CD4-positive, alpha-beta T cell treated with Interleukin-2 at 100 ng/mL for 4 hours (primary cell): ENCODE measurements at places on chromosomes 4 and X.
A peak's percentile ranks its signal among the peaks of the same experiment; 100 is the strongest.

DNA sequence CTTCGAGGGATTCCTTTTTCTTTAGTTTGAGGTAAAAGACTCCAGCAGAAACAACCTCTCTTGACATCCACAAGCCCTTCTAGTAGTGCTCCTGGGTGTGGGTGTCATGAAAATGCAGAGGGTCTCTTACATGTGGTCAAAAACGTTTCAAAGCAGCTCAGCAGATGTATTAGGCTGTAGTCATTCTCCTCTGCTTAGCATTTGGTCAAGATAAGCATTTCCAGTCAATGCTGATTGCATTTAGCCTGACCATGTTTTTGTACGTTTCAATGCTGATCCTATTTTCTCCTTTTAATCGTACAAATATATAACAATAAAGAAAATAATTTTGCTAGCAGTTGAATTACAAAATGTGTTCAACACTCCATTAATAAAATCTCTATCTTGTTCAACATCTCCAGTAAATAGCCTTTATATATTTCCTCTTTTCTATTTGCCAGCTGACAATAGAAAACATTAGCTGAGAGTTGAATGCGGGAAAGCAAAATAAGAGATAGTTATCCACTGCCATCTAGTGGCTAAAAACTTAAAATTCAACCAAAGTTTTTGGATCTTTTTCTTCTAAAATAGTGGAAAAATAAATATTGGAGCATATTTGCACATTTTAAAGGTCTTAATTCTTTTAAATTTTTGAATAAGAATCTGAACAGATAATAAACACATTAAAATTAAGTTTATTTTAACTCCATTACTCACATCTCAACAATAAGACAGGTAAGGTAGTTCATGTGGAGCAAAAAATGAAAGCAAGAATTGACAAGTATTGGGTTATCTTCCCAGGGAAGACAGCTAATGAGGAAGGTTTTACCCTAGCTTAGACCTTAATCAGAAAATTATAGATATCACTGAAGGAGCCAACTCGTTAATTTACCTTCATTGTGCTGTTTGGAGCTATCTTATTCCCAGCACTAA lies 15.2 kb upstream of the PACRGL start:
- peak; percentile 30 for DNase-seq

GRCh38 chr4:108979759-108980158 lies 216.9 kb upstream of the ETNPPL start:
- no peak for DNase-seq

DNA sequence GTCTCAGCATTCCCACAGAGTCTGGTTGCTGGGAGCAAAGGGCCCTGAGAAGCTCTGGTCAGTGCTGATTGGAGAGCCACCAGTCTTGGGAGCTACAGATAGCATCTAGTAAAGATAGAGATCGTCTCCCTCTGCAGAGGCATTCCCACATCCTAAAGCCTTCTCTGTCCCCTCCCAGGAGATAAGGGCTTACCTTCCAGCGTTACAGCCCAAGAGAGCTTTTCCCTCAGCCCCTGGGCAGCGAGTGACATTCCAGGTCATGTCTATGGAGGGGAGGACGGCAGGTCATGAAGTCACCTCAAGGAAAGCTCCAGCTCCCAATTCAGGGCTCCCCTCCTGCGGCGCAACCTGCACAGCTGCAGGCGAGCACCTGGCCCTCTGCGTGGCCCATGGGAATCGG lies 29.9 kb downstream of the CLDN34 start:
- DNase-seq, result no peak

GRCh38 chr4:113784497-113785250 lies 23.1 kb upstream of the CAMK2D start:
- DNase-seq, result no peak

GRCh38 chr4:163755013-163755412 lies 260.5 kb downstream of the TMA16 start:
- peak; percentile 18 for DNase-seq

DNA sequence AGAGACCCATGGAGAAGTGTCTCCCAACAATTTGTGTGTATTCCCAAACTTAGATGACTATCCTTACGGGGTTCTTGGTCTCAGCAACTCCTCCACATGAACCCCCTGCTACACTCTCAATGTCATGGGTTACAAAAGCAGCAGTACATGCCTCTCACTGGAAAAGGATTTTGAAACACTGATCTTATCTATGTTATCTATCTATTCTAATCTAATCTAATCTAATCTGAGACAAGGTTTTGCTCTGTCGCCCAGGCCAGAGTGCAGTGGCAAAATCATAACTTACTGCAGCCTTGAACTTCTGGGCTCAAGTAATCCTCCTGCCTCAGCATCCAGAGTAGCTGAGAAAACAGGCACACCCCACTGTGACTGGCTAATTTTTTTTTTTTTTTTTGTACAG lies 19.3 kb downstream of the TSPAN5 start:
- no peak for DNase-seq

GRCh38 chrX:42096265-42096920 lies 173.0 kb upstream of the CASK start:
- DNase-seq, result no peak

GRCh38 chrX:107171369-107172102 lies 34.7 kb downstream of the NUP62CL start:
- DNase-seq, result no peak
